Umbilical cord (tissue), 2 donors: ENCODE measurements at places on chromosomes 7 and 10.

GRCh38 chr10:33391611-33392465, 57.4 kb upstream of the NRP1 start:
- DNase-seq, result no peak

GRCh38 chr10:44102726-44103255, 282.1 kb downstream of the CXCL12 start:
- DNase-seq, result no peak

DNA sequence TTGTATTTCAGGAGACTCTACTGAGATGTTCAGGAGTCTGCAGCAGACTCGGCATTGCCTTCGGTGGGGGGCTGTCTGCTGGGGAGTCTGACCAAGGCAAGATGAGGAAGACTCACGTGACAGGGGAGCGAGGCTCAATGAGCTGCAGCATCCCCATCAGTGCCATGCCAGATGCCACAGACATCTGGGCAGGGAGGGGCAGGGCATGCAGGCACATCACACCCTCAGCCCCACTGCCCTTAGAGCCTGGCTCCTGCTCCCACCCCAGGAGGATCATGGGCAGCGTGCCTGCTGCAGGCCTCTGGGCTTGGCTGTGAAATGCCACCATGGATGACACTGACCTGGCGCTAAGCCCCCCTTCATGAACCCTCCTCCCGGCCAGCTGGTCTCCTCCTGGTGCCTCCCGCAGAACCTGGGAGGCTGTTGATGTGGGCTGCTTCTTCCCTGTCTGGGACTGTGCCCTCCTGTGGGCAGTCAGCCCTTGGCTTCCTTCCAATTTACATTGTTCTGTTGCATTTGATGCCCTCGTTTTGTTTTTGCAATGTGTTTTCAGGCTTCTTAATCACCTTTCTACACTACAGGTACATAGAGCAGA, 235.0 kb downstream of the PAXIP1 start:
- DNase-seq, result no peak

DNA sequence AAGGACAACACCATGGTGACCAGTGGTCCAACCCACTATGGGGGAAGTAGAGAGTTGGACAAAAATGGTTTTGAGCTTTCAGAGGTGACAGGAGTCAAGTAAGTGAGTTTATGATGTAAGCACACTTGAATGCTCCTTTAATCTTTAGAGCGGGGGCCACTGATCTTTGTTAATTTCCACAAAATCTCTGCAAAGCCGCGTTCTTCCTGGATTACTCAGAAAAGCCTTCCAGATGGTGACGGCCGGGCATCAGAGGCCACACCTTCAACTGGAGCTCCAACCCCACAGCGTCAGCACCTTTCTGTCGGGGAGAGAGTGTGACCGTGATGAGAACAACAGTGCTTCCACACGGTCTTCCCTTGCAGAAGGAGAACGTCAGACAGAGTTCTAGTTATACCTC, 35.2 kb upstream of the KLF6 start:
- DNase-seq, result peak; percentile 63

DNA sequence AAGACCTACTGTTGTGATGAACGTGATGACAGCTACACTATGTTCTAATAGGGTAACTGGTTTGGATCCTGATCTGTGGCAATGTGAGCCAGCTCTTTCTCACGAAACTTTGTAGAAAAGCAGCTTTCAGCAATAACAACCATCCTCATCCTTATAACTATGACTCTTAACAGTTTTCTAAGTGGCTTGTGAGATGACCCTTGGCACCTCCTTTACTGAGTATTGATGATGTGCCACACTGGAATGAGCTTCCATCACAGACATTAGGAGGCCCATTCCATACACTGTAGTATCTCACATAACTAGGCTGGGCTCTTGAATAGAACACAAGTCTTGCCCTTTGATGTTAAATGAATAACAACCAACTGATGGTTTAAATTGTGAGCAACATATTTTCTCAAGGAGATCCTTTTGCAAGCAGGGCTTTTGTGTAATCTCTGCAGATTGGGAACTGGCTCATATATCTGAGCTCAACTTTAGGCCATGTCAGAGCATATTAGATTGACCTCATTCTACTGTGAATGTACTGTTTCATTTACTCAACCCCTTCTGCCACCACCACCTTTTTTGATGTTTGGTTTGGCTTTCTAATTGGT, 46.4 kb downstream of the MYPN start:
- DNase-seq, result peak; percentile 70

- peak; percentile 75 for DNase-seq
Measured at GRCh38 chr10:30999070-30999712, 32.5 kb downstream of the ZNF438 start.

DNA sequence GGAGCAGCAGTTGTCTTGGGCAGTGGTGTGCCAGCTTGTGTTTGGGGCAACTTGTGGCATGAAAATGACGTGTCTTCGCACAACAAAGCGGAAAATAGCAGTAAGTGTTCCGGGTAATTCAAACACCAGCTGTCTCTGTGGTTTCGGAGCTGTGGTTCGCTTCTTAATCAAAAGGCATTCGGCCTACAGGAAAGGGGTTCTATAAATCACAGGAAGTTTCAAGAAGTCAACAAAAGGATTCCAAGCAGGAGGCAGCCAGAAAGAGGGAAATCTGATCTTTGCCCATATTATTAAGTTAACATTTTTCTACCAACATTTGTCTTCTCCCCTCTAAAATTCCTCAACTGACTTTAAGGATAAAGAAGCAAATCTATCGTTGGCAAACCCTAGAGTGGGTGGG, 353.4 kb downstream of the FGFR2 start:
- peak; percentile 9 for DNase-seq

DNA sequence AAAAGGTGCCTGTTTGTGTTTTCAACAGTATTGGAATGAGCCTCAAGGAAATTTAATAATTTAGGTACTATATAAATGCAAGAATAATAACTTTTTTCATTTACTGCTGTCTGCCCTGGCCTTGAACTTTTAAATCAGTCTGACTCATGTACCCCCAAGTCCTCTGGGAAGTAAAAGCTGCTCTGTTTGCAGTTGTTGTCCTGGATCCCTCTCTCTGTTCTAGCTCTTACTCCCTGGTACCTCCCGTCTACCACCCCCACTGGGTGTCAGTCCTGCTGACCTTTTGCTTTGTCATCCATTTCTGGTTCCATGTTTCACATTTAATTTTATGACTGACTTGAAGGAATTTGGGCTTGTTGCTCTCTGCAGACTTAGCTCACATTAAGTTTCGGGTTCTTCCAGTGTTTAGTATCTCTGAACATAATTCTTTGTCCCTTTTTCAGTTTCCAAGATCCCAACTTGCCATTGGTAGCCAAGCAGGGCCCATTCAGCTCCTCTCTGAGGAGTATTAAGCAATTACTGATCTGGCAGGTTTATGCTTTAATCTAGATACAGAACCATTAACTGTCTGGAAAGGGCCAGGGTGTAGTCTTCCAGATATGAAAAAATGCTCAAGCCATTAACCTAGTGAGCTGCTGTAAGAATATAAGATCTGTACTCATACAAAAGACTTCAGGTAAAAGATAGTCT, 208.7 kb upstream of the FAM3C start:
- no peak for DNase-seq

- peak; percentile 76 for DNase-seq
Measured at GRCh38 chr10:29370097-29371092, 81.5 kb downstream of the LYZL1 start.

- peak; percentile 92 for DNase-seq
Measured at GRCh38 chr10:31034098-31034909, 2.6 kb upstream of the ZNF438 start.

GRCh38 chr7:69757981-69758430, 159.7 kb downstream of the AUTS2 start:
- DNase-seq, result no peak

DNA sequence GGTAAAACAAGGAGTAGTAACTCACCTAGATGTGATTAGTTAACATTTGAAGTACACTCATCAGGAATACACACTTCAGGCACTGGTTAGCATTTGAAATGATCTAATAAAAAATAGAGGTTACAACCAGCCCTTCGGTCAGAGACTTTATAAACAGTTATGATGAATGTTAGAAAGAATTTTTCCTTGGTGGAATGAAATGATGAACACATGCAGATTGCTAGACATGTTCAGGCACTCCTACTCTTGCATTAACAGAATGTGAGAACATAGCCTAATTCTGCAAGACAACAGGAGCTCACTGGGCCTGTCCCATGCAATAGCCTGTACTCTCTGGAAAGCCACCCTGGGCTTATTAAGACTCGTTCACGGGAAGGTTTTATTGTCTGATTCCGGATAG, 47.3 kb upstream of the TECTB start:
- DNase-seq, result no peak

- no peak for DNase-seq
Measured at GRCh38 chr10:110430340-110431273, 67.1 kb upstream of the DUSP5 start.

- no peak for DNase-seq
Measured at GRCh38 chr10:24313283-24313682, 104.3 kb downstream of the KIAA1217 start.

- no peak for DNase-seq
Measured at GRCh38 chr7:47534322-47535034, 47.4 kb downstream of the TNS3 start.

DNA sequence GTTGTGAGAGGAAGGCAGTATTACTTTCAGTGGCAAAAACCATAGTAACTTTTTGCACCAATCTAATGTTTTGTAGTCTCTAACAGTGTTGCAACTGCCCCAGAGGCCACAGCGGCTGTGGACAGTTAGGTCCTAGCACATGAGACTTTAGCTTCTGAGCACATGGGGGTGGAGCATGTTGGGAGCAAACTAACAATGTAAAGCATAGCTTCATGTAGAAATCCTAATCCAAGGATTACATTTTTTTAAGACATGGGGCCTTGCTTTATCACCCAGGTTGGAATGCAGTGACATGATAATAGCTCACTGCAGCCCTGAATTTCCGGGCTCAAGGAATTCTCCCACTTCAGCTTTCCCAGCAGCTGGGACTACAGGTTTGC, 49.0 kb downstream of the LAMB1 start:
- no peak for DNase-seq

DNA sequence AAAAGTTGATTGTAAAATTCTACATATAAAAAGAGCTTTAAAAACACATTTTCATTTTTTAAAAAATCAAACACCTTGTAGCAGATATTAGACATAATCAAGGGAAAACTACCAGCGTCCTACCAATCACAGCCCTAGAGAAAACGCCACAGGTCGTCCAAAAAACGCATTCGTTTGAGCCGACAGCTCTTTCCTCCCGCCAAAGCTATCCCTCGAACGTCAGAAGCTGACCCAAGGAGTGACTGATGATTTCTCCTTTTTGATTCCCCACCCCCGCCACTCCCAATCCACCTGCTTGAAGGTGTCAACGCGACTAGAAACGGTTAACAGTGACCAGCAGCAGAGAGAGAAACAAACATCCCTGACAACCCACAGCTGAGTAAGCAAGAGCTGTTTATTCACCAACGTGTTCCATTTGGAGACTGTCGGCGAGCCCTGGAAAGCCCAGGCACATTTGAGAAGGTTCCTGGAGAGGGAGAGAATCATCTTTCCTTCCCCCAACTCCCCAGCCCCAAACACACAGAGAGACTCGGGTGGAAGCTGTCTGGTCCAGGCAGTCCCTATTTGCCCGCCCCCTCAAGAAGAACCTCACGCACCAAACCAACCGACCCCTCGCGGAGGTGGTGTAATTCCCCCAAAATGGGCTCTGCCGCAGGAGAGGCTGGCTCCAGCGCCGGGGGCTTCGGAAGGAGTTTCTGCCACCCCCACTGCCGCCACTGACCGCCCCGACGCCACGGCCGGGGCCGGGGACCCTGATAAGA, 622 bp downstream of the CPEB3 start:
- DNase-seq, result peak; percentile 52

DNA sequence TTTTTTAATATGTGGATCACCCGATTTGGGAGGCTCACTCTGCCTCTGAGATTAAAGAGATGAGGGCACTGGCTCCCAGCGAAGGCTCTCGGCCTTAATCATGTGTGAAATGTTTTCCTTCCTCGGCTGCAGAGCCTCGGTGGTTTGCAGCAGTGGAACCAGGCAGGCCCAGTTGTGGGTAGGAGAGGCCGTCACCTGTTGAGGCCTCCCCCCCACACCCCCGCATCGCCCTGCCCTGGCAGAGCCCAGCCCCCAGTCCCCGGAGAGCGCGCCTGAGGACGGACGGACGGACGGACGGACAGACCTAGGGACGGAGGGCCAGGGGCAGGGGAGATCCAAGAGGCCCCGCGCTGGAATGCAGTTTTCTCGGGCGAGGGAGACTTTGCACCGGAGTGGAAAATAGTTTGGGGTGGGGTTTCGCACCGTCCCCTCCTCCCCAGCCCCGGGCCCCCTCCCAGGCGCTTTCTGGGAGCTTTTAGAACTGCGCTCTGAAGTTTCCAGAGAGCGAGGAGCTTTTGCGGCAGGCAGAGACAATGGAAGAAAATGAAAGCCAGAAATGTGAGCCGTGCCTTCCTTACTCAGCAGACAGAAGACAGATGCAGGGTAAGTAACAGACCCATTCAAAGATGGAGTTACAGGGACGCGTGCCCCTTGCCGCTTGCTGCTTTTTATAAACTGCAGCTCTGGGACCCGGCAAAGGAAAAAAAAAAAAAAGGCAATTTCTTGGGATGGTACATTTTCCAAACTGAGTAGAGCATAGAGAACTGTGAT, at the start of gene KIAA1217:
TSS of gene KIAA1217 (plus strand) at position 478 of the 771 bp plus-strand sequence. CDS start at position 534, 56 bp downstream.
- DNase-seq, result peak; percentile 77

- no peak for DNase-seq
Measured at GRCh38 chr10:51405580-51406351, 293.6 kb downstream of the CSTF2T start.

- no peak for DNase-seq
Measured at GRCh38 chr7:129263168-129263567, 38.3 kb downstream of the AHCYL2 start.

GRCh38 chr7:48158404-48158803, 12.9 kb upstream of the ABCA13 start:
- no peak for DNase-seq

DNA sequence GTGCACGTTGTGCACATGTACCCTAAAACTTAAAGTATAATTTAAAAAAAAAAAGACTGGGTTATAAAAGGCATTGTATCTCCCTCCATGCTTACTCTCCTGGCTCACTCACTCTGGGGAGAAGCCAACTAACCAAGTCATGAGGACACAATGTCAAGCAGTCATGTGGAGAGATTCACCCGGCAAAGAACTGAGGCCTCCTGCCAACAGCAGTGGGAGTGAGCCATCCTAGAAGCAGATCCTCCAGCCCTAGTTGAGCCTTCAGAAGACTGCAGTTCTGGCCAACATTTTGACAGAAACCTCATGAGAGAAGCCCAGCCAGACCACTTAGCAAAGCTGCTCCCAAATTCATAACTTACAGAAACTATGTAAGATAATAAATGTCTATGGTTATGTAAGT, 521.7 kb upstream of the FZD8 start:
- DNase-seq, result no peak

- no peak for DNase-seq
Measured at GRCh38 chr7:118194571-118194970, 10.6 kb downstream of the LSM8 start.

- DNase-seq, result no peak
Measured at GRCh38 chr7:121499624-121500023, 103.5 kb upstream of the FAM3C start.
